Peyer's patch (tissue), 4 donors: ENCODE measurements at places on chromosomes 13 and 19. TPM values are rescaled to one million over a fixed set of nuclear protein-coding genes. Genes with fewer than 3 reads are reported as not detected.

DNA sequence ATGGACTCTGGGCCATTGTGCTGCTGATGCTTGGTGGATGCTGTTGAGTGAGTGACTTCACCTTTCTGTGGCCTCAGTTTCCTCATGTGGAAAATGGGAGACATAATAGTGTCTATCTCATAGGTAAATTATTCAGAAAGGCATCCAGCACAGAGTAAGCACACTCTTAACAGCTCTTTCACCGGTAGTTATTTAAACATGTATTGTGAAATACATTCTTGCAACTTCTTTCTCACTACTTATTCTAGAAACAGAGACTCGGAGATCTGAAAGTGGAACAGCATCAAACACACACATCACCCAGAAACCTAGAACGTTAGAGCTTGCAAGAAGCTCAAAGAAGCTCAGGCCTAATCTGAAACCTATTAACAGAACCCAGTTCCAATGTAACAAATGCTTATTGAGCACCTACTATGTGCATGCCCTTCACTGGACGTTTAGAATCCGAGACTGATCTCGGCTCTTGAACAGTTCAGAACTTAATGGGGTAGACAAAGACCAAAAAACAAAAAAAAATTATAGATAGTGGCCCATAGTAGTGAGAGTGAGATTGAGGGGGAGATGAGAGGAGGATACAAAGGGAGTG is 4.1 kb downstream of the ZSWIM9 start:
- H3K36me3 ChIP-seq = peaks cover 13% of the 10 kb centered on the region
- no peak overlapping the region for H3K27ac ChIP-seq
- H3K4me1 ChIP-seq = peaks cover 5% of the 10 kb centered on the region
- H3K27me3 ChIP-seq = no peaks in the 10 kb centered on the region
- no peak overlapping the region for H3K4me3 ChIP-seq
- no peak for DNase-seq

DNA sequence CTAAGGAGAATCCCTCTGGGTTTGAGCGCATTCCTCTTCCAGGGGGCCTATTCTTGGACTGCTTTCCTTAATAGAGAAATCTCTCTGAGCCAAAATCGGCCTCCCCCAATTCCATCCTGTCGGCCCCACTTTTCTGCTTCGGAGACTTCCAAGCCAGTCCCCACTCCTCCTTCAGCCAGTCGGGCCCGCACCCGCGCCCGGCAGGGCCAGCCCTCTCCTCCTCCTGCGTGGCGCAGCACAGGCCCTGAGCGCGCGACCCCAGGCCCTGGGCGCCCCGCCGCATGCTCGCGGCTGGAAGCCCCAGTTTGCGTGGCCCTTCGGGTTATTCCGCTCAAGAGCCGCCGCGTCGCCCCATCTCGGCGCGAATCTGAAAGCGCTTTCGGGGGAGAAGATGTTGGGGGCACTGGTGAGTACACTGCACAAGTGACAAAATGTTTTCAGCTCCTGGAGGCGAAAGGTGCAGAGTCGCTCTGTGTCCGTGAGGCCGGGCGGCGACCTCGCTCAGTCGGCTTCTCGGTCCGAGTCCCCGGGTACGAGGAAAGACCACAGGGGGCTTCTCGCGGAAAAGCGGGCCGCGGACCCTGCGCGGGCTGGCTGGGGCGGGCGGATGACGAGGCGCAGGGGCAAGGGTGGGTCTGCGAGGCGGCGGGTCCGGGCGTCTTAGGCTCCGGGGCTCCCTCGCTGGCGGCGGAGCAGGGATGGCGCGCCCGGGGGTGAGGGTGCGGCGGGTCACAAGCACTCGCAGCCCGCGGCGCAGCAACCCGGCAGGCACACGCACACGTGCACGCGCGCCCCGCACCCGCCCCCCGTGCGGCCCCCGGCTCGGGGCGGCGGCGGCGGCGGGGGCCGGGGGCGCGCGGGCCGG is at the start of gene IL17D:
IL17D (plus strand) TSS at position 785 of the 865 bp plus-strand sequence. CDS start 303 bp downstream, outside the sequence.
- peak; percentile 64 for DNase-seq
- no peaks in the 10 kb centered on the region for H3K27me3 ChIP-seq
- H3K36me3 ChIP-seq = no peaks in the 10 kb centered on the region
- H3K27ac ChIP-seq = peak within 1 kb of the TSS; percentile 58
- H3K4me3 ChIP-seq = peak within 1 kb of the TSS; percentile 67

DNA sequence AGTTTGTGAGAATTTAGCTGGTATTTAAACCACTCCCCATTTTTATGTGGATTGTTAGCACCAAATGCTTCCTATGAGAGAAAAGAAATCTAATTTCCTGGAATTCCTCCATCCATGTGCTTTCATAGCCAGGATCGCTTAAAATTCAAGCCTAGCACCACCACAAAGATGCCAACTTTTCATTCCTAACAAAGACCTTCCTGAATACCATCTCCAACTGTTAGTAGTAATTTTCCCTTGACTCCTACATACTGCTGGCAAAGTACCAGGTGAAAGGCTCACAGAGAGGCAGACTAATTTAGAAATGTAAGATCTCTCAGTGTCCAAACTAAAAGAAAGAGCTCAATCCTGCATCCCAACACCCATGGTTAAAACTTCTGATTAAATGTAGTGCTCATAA is 386.3 kb downstream of the KCTD12 start:
- H3K4me3 ChIP-seq = no peak overlapping the region
- H3K36me3 ChIP-seq = no peaks in the 10 kb centered on the region
- DNase-seq = no peak
- H3K27ac ChIP-seq = no peak overlapping the region
- H3K27me3 ChIP-seq = no peaks in the 10 kb centered on the region

DNA sequence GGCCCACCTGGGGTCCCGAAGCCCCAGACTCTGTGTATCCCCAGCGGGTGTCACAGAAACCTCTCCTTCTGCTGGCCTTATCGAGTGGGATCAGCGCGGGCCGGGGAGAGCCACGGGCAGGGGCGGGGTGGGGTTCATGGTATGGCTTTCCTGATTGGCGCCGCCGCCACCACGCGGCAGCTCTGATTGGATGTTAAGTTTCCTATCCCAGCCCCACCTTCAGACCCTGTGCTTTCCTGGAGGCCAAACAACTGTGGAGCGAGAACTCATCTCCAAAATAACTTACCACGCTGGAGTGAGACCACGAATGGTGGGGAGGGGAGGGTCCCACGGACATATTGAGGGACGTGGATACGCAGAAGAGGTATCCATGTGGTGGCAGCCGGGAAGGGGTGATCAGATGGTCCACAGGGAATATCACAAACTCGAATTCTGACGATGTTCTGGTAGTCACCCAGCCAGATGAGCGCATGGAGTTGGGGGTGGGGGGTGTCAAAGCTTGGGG is 1.0 kb upstream of the ICAM5 start:
- H3K36me3 ChIP-seq = no peaks in the 10 kb centered on the region
- no peak overlapping the region for H3K27ac ChIP-seq
- peak; percentile 69 for DNase-seq
- peaks cover 68% of the 10 kb centered on the region for H3K4me1 ChIP-seq

DNA sequence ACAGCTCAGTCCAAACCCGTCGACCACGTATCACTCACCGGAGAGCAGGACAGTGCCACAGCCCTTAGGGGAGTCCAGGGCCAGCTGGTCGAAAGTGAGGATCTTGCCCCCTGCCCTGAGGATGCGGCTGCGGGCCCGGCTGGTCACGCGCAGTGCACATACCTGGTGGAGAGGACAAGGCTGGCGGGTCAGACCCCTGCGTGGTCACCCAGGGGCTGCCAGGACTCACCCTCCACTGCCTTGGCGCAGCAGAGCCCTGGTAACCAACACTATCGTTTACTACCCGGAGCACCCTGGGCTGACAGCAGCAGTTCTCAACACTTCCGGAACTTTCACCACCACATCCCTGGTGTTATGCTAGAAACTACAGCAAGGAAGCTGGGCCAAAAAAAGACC is 1.2 kb upstream of the FAM83E start:
- no peaks in the 10 kb centered on the region for H3K27me3 ChIP-seq
- no peaks in the 10 kb centered on the region for H3K36me3 ChIP-seq
- peak overlapping the region; percentile 96 for H3K27ac ChIP-seq
- H3K4me1 ChIP-seq = peaks cover 37% of the 10 kb centered on the region
- H3K4me3 ChIP-seq = no peak overlapping the region

GRCh38 chr19:58364146-58364545 is 1.6 kb upstream of the ZNF497 start:
- no peaks in the 10 kb centered on the region for H3K4me1 ChIP-seq
- no peak for DNase-seq
- no peaks in the 10 kb centered on the region for H3K27me3 ChIP-seq
- no peak overlapping the region for H3K4me3 ChIP-seq
- no peaks in the 10 kb centered on the region for H3K36me3 ChIP-seq
- H3K27ac ChIP-seq = no peak overlapping the region

DNA sequence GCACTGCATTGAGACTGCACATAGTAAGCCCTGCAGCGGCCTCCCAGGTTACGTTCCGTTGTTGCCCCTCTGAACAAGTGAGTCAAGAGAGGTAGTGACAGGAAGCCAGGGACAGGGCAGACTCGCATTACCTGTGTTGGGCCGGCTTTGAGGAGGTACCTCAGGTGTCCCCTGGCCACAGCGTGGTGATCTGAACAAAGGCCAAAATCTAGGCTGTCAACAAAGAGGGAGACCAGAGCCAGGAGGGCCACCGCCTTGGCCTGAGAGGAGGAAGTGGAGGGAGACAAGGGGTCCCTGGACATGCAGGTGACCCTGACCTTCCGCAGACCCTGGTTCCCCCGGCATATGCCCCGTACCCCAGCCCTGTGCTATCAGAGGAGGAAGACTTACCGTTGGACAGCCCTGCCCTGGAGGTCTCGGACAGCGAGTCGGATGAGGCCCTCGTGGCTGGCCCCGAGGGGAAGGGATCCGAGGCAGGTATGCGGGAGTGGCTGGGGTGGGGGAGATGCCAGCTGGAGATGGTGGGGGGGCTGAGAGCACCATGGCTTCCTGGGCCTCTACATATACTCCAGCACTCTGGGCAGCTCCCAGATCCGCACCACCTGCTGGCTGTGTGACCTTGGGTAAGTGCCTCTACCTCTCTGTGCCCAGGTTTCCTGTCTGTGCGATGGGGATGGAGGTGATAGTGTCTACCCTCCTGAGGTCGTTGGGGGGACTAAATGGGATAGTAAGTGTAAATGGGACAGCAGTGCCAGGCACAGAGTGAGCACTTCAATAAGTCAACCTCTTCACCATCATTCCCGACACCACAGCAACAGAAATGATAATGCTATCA is 4.8 kb downstream of the SPIB start:
- H3K36me3 ChIP-seq = no peaks in the 10 kb centered on the region
- H3K27ac ChIP-seq = no peak overlapping the region
- no peaks in the 10 kb centered on the region for H3K27me3 ChIP-seq
- no peak for DNase-seq

GRCh38 chr13:108895220-108895704 is 265.9 kb downstream of the MYO16 start:
- no peaks in the 10 kb centered on the region for H3K4me1 ChIP-seq
- no peak for DNase-seq
- no peaks in the 10 kb centered on the region for H3K27me3 ChIP-seq
- H3K36me3 ChIP-seq = no peaks in the 10 kb centered on the region

- no peak for DNase-seq
- H3K27me3 ChIP-seq = no peaks in the 10 kb centered on the region
- H3K4me3 ChIP-seq = no peak overlapping the region
- no peaks in the 10 kb centered on the region for H3K36me3 ChIP-seq
These were observed 345.8 kb downstream of the TEX29 start for GRCh38 chr13:111666164-111666776.

Gene RDH13
- total RNA-seq = 72.8 TPM

Gene LAIR2
- not detected for total RNA-seq

Gene CAMSAP3
- total RNA-seq = 57.3 TPM

Gene ZNF575
- total RNA-seq = 0.53 TPM

Gene ALDH16A1
- 33.8 TPM for total RNA-seq

Gene CD209
- 1.6 TPM for total RNA-seq
